ENCODE measurements at places on chromosomes 12 and 14.
A peak's percentile ranks its signal among the peaks of the same experiment; 100 is the strongest.

GRCh38 chr12:90593596-90594295 is 361.2 kb downstream of the CCER1 start:
- no peak for DNase-seq

DNA sequence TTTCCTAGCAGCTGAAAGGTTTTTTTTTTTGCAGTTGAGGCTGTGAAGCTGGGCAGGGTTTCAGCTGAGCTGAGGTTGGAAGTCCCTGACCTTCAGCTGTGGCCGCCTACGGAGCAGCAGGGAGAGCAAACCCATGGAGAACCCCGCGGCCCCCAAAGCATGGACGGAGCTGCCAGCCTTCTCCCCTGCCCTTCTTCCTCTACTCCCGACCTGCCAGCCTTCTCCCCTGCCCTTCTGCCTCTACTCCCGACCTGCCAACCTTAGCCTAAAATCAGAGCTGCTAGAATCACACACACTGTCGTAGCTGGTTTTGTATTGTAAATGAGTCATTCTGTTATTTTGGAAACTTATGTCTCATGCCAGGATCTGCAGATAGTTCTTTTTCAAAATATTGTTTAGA is 74.6 kb downstream of the PPP2R5C start:
- no peak for DNase-seq

DNA sequence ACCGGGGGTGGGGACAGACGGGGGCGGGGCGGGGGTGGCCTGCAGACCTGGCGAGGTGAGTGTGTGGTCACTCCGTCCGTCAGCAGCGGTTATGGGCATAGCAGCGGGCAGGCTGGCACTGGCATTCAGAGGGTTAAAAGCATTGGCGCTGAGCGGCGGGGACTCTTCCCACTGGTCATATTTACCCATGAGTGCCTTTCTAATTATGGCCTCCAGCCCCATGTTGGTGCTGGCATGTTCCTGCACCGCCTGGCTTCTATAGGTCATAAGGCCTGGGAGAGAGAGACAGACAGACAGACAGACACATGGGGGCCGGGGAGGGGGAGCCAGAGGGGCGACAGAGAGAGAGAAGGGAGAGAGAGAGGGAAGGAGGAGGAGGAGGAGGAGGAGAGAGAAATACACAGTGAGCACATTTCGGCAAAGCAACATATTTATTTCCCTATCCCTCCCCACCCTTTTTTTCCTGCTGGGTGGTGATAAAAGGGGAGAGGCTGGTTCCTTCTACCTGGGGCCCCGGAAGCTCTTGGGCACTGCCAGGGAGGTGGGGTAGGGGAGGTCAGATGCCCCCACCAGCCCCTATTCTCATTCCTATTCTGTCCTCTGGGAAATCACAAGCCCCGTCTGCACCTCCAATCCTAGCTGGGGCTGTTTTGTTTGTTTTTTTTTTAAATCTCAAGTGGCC is 32.6 kb downstream of the RFLNA start:
- DNase-seq: no peak

GRCh38 chr12:112282920-112283319 is 99.3 kb downstream of the HECTD4 start:
- DNase-seq: no peak

DNA sequence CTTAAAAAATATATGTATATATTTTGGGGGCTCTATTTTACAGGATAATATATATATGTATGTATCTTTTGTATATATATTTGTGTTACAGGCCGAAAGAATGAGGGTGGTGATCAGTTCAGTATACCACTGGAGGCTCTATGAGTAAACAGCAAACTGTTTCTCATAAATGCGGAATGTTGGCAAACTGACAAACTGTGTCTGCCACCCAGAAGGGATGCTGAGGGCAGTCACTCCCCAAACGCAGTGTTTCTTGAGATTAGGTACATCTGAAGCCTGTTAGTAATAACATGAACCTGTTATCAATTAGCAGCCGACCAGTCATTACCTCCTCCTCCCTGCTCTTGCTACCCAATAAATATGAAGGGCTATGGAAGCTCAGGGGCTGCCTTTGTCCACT is 20.8 kb downstream of the TNFAIP2 start:
- peak; percentile 45 for DNase-seq

- DNase-seq: peak; percentile 89
Measured at GRCh38 chr12:25130741-25131188, 64.2 kb downstream of the DNAI7 start.

GRCh38 chr14:98954349-98955000 is 317.5 kb downstream of the BCL11B start:
- no peak for DNase-seq

GRCh38 chr12:29208936-29209701 is 60.0 kb downstream of the FAR2 start:
- DNase-seq: no peak

GRCh38 chr12:130838284-130838950 is 633 bp downstream of the STX2 start:
- DNase-seq: peak; percentile 27

- peak; percentile 15 for DNase-seq
Measured at GRCh38 chr12:70032076-70032475, 207.0 kb downstream of the MYRFL start.

- no peak for DNase-seq
Measured at GRCh38 chr14:101509730-101510371, 51.4 kb upstream of the DIO3 start.

GRCh38 chr12:53624458-53624857 is 1.7 kb downstream of the ATF7 start:
- DNase-seq: no peak

DNA sequence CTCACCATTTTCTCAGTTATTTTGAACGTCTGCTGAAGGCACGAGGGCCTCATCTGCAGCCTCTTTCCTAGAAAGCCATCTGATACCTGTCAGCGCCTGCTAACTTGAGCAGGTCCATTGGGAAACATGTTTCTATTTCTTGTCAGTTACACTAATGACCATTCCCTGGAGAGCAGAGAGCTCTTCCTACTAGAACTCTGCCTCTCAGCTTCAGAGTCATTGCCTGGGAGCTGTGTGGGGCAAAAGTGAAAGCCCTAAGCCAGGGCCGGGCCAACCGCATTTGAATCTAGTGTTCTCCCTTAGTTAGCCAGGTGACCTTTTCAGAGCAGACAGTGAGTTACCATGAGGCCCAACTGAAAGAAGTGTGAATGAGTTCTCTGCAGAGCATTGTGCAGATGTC is 135.8 kb downstream of the EML1 start:
- DNase-seq: no peak

All from NCI-H1694 treated with DMSO at 0.1 percent for 48 hours (cell line).